Activated naive CD4-positive, alpha-beta T cell treated with anti-CD3 and anti-CD28 coated beads, Interleukin-2, amount 50 U/mL, for 16 hours (primary cell): ENCODE measurements at places on chromosomes 3 and 15.
A peak's percentile ranks its signal among the peaks of the same experiment; 100 is the strongest.

DNA sequence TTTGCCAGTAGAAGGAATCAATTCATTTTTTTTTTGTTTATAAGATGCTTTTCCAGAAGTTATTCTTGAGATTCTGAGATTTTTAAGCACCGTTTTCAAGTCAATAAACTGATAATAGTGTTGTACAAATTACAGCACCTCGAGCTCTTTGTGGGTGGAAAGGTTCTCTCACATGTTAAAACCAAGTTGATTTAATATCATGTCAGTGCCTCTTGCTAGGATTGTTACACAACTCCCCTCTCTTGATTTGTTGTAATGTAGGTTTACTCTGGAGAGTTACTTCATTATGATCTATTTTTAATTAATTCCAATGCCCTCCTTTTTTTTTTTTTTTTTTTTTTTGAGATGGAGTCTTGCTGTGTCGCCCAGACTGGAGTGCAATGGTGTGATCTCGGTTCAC lies 25.8 kb upstream of the UBXN7 start:
- DNase-seq: no peak

- no peak for DNase-seq
These were observed 99.2 kb upstream of the PSMD6 start for GRCh38 chr3:64122476-64122875.

DNA sequence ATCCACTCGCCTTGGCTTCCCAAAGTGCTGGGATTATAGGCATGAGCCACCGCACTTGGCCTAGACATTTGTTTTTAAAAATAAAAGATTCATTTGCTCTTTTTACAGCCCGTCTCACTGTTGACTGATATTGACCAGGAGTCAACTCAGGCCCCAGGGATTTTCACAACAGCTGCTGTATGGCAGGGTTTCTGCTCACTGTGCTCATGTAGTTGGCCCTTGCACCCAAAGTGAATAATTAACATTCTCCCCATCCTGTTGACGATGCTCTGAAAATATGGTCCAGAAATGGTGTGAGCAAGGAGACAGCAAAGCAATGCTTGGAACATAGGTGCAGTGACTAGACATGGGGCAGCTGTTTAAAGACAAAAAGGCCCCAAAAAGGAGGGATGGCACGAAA lies 2.9 kb upstream of the CCR5 start:
- no peak for DNase-seq

DNA sequence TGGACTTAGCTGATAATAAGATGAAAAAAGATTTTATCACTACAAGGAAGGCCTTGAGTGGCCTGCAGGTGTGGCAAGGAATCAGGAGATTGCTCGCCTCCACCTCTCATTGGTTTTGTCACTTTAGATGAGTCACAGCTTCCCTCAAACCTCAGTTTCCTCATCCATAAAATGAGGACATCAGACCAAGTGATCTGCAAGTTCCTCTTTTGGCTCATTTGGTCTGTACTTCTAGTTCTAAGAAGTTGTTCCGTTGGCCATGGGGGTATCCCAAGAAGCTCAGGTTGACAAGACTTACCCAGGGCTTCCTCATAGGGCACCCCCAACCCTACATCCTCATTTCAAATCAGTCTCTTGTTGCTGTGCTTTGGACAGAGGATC lies 254.1 kb downstream of the UACA start:
- DNase-seq: no peak

DNA sequence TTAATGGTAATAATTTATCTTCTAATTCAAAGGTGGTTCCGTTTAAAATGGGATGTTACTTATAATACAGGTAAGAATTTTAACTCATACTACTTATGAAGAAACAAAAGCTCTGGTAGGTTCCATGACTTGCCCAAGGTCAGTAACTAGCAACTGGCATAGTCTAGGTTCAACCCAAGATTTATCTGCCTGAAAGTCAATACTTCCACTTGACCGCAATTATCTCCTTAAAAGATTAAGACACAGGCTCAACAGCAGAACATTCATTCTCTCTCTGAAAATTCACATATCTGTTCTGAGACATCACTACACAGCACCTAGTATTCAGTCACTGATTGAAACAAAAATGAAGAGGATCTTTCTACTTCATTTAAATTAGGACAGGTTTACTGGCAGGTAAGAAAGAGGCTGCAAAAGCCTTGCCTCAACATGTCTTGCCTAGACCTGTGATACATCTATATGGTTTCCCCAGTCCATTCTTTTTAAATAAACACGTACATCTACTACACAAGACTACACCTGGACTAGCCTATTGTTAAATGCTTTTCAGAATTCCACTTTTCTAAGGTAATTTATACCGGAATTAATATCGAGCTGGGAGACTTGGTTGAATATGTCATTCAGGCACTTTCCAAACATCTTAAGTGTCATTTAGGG lies 1.2 kb downstream of the CSNK1G1 start:
- DNase-seq: no peak

- DNase-seq: no peak
These were observed 62.2 kb downstream of the SOX2 start for GRCh38 chr3:181773921-181774320.

DNA sequence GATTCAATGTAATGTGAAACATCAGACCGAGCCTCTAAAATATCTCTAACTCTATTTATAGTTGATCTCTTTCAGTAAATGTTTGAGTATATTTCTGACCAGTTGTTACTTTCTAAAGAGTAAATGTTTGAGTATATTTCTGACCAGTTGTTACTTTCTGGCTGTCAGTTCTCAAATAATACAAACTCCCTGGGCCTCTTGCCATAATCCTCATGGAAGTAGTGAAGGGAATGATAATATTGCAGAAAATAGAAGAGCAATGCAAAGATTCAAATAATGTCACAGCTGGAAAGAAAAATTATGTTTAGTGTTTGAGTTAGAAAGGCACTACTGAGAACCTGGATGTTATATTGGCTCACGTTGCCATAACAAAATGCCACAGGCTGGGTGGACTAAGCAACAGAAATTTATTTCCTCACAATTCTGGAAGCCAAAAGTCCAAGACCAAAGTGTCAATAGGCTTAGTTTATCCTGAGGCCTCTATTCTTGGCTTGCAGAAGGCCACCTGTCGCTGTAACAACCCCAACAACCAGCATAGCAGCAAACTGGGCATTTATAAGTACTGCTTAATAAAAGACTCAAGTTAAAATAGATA lies 470.6 kb upstream of the BCHE start:
- DNase-seq: no peak

GRCh38 chr3:80285388-80285787 lies 517.6 kb upstream of the ROBO1 start:
- no peak for DNase-seq

GRCh38 chr15:22877607-22878006 lies 39.1 kb downstream of the NIPA2 start:
- DNase-seq: no peak

- peak; percentile 76 for DNase-seq
These were observed 1.6 kb downstream of the RFTN1 start for GRCh38 chr3:16511681-16512434.

GRCh38 chr15:59191855-59192237 lies 14.8 kb upstream of the LDHAL6B start:
- no peak for DNase-seq

DNA sequence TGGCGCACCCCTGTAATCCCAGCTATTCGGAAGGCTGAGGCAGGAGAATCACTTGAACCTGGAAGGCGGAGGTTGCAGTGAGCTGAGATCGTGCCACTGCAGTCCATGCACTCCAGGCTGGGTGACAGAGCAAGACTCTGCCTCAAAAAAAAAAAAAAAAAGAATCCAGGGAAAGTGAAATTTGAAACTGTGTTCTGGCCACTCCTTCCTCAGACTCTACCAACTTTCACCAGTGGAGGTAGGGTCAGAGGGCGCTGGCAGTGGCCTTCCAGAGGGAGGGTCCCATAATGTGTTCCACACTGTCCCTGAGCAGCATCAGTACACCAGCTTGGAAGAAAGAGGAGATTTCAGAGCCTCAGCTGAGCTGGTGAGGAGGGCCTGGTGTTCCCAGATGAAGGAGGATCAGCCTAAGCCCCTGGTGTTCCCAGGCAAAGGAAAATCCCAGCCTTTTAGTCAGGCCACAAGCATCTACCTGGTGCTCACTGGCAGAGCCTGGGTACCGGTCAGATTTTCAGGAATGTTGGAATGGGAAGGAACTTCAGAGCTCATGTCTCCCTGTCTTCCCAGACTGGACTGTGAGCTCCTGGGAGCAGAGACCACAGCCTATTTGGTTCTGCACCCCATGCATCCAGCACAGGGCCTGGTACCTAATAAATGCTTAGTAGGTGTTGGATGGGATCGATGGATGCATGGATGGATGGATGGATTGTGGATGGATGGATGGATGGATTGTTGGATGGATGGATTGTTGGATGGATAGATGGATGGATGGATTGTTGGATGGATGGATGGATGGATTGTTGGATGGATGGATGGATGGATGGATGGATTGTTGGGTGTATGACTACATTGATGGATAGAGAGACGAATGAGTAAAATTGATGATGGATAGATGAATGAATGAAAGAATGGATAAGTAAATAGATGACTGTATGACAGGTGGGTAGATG lies 117.9 kb downstream of the CORO2B start:
- no peak for DNase-seq

- no peak for DNase-seq
These were observed 230.2 kb downstream of the ZNF621 start for GRCh38 chr3:40754994-40755393.

- no peak for DNase-seq
These were observed 395.5 kb downstream of the SHQ1 start for GRCh38 chr3:72452745-72453144.

- no peak for DNase-seq
These were observed 232.8 kb upstream of the BHLHE40 start for GRCh38 chr3:4746241-4746958.

DNA sequence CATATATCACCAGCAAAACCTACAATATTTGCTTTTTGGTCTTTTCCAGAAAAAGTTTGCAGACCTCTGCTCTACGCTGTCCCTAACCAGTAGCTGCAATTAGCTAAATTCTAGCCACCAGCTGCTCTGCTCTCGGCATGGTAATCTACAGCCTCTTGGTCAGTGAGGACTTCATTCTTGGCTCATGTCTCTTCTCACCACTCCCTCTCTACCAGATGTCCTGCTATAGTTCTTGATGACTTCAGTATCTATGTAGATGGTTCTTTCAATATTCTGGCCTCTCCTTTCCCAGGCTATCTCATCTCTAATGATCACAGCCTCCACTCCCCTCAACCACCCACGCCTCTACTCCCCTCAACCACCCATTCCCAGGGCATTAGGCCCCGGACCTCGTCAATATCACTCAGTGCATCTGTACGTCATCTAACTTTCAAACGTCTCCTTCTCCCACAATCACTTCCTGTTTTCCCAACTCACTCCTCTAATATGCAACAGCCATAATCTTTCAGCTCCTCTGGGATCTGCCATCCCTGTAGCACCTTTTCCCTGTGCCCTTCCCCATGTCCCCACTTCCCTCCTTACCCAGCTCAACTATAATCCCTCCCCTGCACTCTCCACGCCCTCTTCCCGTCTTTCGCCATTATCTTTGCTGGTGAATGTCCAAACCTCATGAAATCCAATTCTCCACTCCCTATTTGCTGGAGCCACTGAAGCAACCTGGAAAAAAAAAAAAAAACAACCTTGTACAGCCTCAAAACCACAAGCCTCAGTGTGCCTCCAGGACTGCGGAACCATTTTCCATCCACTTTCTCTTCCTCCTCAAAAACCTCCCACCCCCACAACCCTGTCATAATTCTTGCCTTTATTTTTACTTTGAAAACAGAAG lies 429.4 kb upstream of the PROK2 start:
- no peak for DNase-seq

GRCh38 chr3:73557986-73558726 lies 66.6 kb downstream of the PDZRN3 start:
- DNase-seq: no peak

DNA sequence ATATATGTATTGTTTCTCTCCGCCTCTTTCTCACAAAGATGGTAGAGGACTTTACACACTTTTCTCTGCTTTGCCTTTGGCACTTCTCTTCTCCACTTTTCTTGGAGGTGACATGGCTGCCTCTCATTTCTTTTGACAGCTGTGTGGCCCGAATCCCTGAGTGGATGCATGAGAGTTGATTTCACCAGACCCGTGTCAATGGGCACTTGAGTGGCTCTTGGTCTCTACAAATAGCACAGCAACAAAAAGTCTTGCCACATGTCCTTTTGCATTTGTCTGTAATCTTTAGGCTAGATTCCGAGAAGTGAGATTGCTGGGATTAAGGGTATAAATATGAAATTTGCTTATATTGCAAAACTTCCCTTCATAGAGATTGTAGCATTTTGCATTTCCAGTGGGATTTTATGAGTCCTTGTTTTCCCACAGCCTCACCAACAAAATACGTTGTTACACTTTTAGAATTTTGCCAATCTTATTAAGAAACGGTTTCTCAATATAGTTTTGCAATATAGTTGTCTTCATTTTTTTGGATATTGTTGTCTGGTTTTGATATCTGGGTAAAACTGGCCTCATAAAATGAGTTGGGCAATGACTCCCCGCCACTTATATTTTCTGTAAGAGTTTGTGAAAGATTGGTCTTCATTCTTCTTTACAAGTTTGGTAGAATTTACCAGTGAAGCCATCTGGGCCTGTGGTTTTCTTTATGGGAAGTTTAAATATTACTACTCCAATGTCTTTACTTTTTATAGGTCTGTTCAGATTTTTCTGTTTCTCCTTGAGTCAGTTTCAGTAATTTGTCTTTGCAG lies 5.2 kb upstream of the TRPM1 start:
- no peak for DNase-seq

DNA sequence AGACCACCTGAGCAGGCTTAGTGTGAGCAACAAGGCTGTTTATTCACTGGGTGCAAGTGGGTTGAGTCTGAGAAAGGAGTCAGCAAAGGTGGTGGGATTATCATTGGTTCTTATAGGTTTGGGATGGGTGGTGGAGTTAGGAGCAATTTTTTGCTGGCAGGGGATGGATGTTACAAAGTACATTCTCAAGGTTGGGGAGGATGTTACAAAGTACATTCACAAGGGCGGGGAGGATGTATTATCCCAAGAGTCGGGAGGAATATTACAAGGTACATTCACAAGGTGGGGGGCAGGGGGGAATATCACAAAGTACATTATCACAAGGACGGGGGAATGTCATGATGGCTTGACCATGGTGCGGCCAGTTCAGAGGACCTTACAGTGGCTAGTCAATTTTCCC lies 32.9 kb upstream of the OSBPL11 start:
- DNase-seq: no peak

DNA sequence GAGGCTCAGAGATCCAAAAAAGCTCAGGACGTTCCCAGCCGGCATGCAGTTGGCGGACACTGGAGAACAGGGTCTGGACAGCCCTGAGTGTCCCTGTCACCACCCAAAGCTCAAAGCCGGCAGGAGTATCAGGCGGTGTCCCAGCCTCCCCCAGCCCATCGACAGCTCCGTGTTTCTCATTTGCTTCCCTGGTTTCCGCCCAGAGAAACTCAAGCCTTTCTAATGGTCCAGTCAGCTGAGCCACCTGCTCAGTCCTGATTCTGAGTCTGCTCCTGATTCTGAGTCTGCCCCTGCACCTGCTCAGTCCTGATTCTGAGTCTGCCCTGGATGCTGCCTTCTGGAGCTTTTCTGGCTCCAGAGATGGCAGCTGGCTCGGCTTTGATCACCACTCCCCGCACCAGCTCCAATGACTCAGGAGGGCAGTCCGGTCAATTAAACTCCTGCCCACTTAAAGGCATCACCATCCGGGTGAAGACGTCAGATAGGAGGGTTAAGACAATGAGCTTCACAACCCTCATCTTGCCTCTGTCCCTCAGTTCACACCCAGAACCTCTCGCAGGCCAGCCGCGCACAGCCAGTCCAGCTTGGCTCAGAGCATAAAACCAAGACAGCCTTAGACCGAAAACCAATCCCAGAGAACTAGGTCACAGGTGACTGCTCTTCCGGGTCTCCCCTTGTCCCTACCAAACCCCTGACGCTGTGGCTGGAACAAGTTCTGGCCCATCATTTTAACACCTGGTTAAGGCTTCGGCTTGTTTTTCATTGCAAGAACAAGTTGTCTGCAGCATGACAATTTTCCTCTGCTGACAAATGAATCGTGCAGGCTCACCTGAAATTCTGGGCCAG lies 6.8 kb downstream of the PCSK6 start:
- no peak for DNase-seq
